ENCODE measurements at places on chromosomes 1 and 21. TPM values are rescaled to one million over a fixed set of nuclear protein-coding genes. Genes with fewer than 3 reads are reported as not detected.
A peak's percentile ranks its signal among the peaks of the same experiment; 100 is the strongest.

HS2ST1 gene
- 16.3 TPM for total RNA-seq

WNT3A gene
- not detected for total RNA-seq

GJA5 gene
- total RNA-seq, result 0.26 TPM

ACBD6 gene
- 53.6 TPM for total RNA-seq

DNA sequence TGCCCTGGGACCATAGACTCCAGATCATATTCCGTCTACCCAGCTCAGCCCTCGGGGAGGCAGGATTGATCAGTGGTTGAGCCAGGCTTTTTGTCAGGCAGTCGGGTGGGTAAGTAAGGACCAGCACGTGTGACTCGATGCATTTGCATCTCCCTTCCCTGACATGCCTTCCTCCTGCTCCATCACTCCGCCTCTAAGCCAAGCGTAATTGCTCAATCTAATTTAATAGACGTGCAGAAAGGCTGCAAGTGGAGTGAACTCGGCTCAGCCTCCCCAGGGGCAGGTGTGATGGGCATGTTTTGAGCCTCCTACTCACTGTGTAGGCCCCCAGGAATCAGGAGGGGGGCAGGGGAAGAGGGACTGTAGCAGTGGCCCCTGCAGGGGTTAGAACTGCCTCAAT lies 34.6 kb upstream of the GRIK3 start:
- no peak for DNase-seq

DNA sequence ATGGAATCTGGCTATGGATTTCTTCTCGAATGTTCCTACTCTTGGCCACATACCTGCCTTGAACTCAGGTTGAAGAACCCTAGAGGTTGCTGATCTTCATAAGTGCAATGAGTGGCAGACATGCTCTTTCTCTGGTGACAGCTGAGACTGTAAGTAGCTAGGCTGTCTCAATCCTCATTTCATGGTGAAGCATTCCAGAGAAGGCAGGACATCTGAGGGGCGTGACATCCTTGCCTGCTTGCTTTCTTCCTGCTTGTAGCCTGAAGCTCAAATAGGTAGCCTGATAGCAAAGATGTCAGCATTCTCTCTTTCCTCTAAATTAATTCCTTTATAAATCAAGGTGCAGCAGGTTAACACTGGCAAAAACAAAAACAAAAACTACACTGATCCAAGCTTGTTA lies 114.6 kb upstream of the MAGI3 start:
- DNase-seq, result no peak

- no peak for DNase-seq
These were observed 64.8 kb upstream of the TENT5C start for GRCh38 chr1:117541003-117541402.

DNA sequence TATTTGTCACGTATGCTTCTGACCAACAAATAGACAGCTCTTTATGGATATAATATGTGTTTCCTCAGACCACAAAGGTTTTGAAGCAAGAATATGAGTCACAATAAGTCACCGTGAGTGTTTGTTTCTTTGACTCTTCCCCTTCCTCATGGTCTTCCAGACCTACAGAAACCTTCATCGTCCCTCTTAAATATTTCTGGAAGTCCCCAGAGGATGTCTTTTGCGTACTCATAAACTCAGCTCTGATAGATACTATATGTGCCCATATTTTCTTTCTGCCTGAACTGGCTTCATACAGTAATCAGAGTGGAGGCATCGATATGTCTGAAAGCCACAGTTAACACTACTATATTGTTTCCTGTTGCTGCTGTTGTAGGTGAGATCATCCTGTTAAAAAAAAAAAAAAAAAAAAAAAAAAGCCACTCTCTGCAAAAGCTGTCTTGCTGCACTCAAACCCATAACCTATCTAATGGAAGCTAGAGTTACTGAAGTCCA lies 38.4 kb downstream of the ADAMTS1 start:
- no peak for DNase-seq

GRCh38 chr1:22117851-22118250 lies 25.0 kb downstream of the WNT4 start:
- DNase-seq, result peak; percentile 24

- DNase-seq, result no peak
These were observed 51.5 kb downstream of the DMRTA2 start for GRCh38 chr1:50371749-50372148.

All from dermis microvascular lymphatic vessel endothelial cell (primary cell).